Airway epithelial cell (primary cell): ENCODE measurements at places on chromosomes 3 and 15. TPM values are rescaled to one million over a fixed set of nuclear protein-coding genes. Genes with fewer than 3 reads are reported as not detected.

The XXYLT1 gene
- 20.9 and 28.4 TPM in 2 replicates for total RNA-seq

The FANCI gene
- 25.8 and 38.9 TPM in 2 replicates for total RNA-seq

The CCR2 gene
- total RNA-seq, result not detected in 2 replicates

The CPB1 gene
- total RNA-seq, result not detected in 2 replicates

The STRIT1 gene
- not detected in 2 replicates for total RNA-seq

The SLCO2A1 gene
- total RNA-seq, result 0.05 and 0.35 TPM in 2 replicates

The SPINK8 gene
- total RNA-seq, result not detected in 2 replicates
